HCT116 (cell line): ENCODE measurements at places on chromosomes 5 and 9.
A peak's percentile ranks its signal among the peaks of the same experiment; 100 is the strongest.

DNA sequence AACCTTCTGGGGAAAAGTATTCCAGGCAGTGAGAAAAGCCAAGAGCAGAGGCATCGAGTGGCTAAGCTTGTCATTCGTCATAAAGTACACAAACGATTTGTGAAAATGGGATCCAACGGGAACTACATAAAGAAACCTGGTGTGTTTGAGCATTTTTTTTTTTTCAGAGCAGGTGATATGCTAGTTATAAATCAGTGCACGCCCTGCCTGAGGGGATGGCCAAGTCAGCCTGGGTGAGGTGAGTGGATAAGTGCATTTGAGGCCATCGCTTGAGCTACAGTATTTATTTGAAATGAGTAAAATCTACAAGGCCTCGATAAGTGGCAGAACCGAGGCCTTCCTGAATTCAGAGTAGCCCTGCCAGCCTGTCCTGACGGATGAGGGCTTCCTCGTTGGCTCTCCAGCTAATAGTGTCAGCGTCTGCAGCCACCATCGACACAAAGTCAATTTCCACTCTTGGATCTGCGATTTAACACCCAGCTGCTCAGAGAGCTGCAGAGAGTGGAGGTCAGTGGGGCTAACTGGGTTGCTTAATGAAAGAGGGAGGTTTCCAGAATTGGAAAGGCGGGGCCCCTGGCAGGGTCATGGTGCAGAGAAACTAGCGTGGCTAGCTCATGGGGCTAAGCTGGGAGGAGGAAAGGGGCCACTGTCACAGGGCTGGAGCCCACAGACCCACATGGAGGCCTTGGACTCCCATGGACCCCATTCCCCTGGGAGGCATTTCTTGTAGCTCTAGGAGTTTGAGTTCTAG is 27.3 kb downstream of the PPARGC1B start:
- no peak for DNase-seq

GRCh38 chr9:120385606-120386389 is 194.2 kb downstream of the CDK5RAP2 start:
- no peak for DNase-seq

- no peak for DNase-seq
These were observed 37.2 kb upstream of the HNRNPA0 start for GRCh38 chr5:137791387-137791786.

DNA sequence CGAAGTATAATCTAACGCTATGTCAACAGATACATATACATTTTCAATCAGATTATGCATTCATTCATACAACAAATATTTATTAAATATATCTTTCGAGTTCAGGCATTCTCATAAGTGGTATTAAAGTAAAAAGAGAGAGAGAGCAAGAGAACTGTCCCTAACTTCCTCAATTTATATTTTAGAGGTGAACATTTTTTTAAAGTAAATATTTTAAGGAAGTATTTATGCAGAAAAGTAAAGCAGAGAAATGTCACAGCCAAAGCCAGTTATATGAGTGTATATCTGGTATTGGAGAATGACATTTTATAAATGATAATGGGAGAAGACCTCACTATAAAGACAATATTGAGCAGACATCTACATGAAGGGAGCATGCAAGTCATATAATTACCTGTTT is 667.3 kb upstream of the CDH9 start:
- DNase-seq: no peak

- DNase-seq: no peak
These were observed 328.2 kb downstream of the TUSC1 start for GRCh38 chr9:25350011-25350410.

GRCh38 chr5:38538161-38538560 is 18.3 kb downstream of the LIFR start:
- no peak for DNase-seq

DNA sequence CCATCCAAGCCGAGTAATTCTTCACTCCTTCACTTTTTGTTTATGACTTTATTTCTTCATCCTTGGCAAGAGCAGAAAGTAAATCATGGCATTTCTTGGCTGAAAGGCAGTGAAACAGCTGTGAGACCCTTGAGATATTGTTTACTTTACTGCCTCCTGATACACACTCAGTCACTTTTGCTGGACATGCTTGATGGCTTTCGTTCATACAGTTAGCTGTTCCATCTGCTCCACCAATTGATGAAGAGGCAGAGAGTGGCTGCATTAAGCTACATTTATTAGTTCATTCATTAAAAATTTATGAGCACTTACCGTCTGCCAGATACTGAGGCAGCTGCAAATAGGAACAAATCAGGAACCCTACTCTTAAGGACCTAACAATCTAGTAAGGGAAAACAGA is 184.4 kb upstream of the OR13F1 start:
- DNase-seq: no peak

DNA sequence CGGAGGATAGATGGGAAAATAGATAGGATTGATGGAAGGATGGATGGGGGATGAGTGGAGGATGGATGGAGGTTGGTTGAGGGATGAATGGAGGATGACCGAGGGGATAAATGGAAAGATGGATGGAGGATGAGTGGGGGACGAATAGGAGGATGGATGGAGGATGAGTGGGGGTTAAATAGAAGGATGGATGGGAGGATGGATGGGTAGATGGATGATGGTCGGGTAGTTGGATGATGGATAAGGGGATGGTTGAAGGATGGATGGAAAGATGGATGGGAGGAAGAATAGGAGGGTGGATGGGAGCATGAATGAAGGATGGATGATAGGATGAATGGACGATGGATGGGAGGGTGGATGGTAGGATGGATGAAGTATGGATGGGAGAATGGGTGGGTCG is 219.3 kb upstream of the IER5L start:
- no peak for DNase-seq

DNA sequence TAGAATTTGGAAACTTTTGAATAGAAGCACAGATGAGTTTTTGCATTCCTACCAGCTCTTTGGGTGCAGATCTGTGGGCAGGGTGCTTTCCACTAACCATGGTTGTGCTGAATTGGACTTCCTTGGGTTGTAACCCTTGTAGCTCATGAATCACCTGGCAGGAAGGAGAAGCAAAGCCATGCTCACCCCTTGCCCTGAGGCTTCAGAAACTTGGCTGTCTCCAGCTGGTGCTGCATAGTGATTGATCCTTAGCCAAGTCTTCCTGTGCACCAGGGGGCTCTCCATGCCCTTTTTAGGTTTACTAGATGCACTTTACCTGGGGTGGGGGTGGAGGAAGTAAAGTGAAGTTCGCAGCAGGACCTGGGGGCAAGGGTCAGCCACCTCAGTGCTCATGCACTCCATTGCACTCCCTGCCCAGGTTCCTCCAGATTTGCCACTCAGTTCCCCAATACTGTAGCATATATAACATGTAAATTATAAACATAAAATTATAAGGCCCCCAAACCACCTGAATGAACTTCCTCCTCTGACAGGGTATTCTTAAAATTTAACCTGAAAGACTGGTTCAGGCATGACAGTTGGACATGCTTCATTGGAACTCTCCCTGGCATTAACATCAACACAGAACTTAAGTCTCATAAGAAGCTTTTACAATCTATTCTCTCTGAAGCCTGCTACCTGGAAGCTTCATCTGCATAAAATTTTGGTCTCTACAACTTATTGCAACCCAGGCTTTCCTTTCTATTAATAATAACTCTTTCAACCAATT is 25.8 kb upstream of the IFNA14 start:
- DNase-seq: no peak

- no peak for DNase-seq
These were observed 120.2 kb downstream of the KIAA0825 start for GRCh38 chr5:94498199-94498598.

DNA sequence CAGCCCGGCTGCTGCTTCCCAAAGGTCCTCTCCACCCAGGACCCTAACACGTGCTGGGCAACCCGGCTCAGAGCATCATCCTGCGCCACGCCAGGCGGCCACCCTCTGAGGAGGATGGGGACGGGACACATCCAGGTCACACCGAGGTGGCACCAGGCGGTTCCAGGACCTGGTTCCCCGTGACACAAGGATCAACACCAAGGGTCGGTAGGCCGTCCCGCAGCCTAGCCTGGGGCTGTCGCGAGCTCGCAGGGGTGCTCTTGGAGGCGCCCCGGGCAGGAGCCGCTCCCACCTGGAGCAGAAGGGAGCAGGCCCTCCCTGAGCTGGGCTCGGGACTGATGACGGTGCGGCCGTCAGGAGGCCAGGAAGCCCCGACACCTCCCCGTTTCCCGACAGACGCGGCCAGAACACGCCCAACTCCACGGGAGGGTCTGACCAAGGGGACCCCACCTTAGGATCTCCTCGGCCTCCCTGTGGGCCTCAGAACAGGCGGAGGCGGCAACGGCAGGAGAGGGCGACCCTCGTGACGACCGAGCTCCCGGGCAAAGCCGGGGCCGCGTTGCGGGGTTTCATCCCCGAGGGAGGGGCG is 6.3 kb downstream of the EXD3 start:
- DNase-seq: no peak

DNA sequence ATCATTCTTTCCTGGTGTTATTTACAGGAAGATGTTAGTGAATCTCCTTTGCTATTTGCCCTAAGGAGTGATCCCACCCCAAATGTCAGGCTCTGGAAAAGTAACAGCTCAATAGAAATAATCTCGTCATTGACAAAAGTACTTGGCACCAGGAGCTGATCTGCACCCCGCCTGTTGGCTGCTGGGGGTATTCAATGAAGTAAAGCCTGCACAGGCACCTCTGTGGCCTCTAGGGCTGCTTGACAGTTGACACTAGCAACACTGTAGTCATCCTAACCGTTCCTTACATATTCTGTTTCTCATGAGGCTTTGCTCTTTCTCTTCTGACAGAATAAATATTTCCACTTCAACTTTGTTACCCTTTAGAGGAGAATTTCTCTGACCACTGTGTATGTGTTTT is 103.4 kb downstream of the DOCK2 start:
- DNase-seq: no peak

GRCh38 chr5:126808521-126808988 is 31.6 kb downstream of the LMNB1 start:
- DNase-seq: no peak

GRCh38 chr5:77774981-77775789 is 954 bp downstream of the TBCA start:
- DNase-seq: peak; percentile 7

DNA sequence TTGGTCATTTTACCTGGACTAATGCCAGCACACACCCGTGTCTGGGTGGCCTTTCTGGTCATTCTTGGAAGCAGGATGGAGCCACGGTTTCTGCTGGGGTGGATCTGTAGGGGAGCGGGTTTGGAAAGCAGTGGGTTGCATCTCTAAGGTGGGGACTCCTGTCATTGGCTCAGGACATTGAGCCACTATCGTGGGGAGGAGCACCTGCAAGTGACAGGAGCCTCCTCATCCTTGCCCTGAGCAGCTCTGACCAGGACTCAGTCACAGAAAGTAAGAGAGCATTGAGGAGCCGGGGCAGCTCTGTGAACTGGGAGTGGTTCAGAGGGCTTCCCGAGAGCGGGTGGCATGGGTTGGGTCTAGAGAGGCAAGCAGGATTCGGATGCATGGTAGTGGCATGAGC is 3.7 kb downstream of the B4GALT7 start:
- DNase-seq: no peak

- no peak for DNase-seq
These were observed 60.9 kb downstream of the IL31RA start for GRCh38 chr5:55911784-55912653.

DNA sequence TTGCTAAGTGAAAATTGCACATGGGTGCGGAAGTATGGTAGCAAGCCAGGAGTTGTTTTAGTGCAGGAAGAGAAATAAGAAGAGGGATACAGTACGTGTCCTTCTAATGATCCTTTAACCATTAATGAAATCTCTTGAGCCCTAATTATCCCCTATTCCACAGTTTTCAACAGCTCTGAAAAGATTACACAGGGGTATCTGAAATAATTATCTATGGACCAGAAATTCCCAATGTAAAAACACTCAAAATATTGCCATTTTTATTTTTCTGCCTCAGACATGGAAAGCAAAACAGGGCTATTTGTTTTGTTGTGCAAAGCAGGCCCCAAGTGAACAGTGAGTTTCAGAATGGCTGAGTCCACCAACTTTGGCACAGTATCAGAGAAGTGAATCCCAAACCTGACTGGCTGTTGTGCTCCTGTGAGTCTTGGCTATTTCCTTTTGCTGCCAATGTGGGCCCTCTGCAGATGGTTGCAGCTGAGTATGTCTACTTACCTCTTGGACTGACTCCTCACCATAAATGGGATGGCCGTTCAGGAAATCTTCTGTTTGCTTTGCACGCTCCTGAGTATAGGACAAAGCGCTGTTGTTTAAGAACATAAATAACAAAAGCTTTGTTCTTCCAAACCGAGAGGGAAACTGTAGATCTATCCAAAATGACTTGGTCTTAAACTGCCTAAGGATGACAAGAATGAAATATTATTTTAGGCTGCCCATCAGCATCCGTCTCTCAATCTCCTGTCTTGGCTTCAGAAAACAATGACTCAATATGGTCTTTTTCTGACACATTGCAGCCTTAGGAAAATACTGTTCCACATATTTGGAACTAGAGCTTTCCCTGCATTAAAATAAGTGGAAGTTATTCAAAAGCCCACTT is 204.1 kb downstream of the DEPDC1B start:
- DNase-seq: no peak

- no peak for DNase-seq
These were observed 43.3 kb upstream of the ALDOB start for GRCh38 chr9:101478906-101479305.

- no peak for DNase-seq
These were observed 114.1 kb downstream of the PCSK5 start for GRCh38 chr9:76004526-76004925.

DNA sequence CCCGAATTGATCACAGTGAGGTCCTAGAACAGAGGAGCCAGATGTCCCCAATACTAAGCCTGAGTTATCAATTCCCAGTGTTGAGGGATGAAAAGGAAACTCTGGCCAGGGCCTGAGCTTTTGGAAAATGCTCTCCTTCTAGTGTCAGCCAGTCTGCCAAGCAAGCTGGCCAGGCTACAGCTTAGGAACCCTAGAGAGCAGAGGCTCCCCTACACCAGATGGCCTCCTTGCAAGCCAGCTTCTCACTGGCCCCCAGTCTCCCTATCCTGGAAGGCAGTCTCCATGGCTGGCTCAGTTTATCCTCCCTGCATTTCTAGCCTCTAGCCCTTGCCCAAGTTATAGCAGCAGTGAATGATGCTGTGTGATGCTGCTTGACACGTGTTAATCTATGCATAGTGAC is 204.7 kb upstream of the WWC1 start:
- no peak for DNase-seq

DNA sequence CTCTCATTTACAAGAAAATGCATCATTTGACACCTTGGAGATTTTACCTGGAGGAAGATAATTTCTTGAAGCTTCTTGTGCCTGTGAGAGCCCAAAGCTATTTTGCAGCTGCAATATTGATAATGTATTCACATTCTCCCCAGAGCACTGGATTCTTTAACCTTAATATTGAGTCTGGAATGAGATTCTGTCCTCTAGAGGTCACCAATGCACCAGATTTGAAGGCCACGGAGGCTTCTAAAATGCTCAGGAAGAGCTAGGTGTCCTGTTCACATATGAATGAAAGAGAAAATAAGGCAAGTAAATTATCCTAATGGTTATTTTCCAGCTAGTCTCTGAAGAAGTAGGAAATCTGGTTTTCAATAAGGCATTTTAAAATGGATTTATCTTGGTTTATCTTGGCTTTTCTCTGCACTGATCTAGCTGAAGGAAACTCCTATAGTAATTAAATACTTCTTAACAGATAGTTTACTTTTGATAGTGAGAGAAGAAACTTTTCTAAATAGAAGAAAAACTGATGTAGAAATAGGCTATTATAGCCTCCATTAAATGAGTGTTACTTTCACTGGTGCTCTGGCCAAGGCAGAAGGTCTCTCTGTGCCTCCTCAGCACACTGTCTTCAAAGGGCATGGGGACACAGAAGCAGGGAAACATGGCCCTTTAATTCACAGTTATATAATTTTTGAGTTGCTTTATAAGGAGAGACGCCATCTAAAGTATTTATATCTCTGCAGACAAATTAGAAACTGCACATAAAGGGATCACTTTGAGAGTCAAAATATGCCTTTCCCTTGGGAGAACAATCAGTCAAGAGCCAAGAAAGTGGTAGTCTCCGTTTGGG is 297.0 kb upstream of the ACTBL2 start:
- peak; percentile 63 for DNase-seq
